ENCODE measurements at places on chromosomes 1 and 21. TPM values are rescaled to one million over a fixed set of nuclear protein-coding genes. Genes with fewer than 3 reads are reported as not detected.
A peak's percentile ranks its signal among the peaks of the same experiment; 100 is the strongest.

ZNF695 gene
- total RNA-seq: 9.8 TPM

GRCh38 chr1:54253480-54253879, 53.5 kb downstream of the MRPL37 start:
- peak; percentile 77 for DNase-seq

DNA sequence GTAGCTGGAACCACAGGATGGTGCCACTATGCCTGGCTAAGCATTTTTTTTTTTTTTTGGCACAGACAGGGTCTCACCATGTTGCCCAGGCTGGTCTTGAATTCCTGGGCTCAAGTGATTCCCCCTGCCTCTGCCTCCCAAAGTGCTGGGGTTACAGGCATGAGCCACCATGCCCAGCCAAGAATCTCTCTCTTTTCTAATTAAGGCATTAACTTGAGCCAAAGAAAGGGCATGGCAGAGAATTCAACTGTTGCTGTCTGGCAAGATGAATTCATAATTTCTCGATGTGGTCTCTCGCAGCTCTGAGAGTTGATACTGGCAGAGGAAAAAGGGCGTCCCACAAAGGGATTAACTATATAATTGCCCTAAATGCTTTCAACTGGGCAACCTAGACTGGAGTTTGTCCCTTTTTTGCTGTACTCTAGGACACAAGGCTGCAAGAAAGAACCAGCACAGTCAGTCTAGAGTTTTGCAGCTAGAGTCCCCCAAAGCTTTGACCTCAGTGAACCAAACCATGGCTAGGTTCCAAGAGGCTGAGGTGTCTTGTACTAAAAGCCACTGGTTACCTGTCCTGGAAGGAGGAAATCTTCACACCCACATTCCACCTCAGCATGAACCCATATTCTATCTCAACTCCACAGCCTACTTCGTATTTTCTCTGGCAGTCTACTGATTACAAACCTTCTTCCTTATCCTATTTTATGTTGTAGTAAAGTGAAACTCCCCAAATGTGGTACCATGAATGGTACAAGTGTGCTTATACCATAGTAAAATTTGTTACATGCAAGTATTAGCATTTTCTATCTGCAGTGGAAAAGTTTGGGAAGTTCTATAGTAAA, 51.2 kb downstream of the OPTC start:
- DNase-seq: peak; percentile 53

SPATA45 gene
- not detected for total RNA-seq

GRCh38 chr1:86865973-86866637, 47.8 kb downstream of the SELENOF start:
- no peak for DNase-seq

DNA sequence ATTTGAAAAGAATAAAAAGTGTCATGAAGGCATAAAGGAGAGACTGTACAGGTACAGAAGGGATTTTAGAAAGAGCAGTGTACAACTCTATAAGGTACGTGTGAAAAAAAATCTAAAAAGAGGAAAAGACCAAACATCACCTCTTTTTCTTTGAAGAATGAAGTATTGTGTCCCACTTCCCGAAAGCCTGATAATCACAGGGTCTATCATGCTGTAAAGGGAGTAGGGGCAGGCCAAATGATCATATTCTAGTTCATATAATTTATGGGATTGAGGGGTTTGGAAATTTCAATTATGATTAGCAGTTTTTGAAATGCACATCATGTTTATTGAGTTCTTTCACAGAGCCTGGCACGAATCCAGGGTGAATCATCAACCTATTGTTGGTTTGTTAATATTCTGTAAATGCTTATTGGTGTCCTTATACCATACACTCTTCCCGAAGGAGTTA, 910 bp upstream of the RERE start:
- DNase-seq: peak; percentile 35

GNG4 gene
- 16.3 TPM for total RNA-seq

B3GALT5 gene
- 0.09 TPM for total RNA-seq

DNA sequence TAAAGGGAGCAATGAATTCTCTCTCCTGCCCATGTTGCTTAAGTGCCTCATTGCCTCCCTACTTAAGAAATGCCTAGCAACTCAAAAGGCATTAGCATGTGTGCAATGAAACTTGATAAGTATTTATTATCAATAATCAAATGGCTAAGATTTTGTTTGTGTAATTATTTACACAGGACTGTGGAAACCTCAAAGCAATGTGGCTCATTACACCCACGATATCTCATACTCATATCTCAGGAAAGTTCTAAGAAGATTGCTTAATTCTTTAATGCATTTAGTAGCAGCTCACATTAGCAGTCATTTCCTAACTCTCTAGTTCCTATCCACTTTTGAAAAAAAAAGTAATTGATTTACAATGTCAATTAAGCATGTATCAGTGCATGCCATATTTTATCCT, 253.3 kb downstream of the DUSP10 start:
- DNase-seq: no peak

DNA sequence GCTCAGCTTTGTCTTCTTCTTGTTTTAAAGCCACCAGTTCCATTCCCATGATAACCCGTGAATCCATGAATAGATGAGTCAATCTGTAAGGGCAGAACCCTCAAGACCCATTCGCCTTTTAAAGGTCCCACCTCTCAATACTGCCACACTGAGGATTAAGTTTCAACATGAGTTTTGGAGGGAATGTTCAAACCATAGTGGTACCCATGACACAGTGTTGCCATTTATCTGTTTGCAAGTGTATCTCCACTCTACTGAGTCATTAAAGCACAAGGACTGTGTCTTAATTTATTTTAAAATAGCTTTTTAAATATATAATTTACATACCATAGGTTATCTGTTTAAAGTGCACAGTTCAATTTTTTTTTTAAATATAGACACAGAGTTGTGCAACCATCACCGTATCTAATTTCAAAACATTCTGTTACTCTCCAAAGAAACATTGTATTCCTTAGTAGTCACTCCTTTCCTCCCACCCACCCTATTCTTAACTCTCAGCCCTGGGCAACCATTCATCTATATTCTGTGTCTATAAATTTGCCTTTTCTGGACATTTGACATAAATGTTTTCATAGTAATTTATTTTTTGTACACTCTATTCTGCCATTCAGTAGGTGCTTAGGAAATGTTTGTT, 4.8 kb upstream of the IL24 start:
- no peak for DNase-seq

DNA sequence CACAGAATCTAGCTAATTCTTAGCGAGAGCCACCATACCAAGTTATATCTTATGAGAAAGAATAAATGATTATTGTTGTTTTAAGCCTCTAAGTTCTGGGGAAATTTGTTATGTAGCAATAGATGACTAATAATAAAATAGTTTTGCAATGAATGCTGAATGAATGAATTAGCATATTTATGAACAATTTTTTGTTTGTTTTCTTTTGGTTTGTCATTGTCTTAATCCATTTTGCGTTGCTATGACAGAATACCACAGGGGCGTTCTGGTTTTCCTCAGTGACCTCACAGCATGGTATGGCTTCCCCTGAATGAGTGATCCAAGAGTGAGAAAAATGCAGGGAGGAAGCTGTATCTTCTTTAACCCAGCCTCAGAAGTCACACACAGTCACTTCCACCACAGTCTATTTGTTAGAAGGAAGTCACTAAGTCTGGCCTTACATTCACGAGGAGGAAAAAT, 53.8 kb upstream of the HPDL start:
- peak; percentile 55 for DNase-seq

DNA sequence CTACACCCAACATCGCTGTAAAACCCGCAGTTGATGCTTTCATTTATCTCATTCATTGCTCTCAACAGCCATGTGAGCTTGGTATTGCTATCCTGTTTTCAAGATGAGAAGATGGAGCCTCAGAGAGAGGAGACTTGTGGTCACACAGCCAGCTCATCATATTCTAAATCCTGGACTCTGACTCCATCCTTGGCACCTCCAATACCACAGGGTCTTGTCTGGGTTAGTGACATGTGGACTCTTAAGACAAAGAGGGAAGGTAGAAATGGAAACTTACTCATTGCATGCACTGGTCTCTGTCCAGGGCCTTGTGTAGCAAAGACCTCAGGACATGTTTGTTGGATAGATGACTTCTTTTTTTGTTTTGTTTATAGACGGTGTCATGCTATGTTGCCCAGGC, 7.0 kb upstream of the RNF19B start:
- DNase-seq: no peak

- DNase-seq: peak; percentile 82
Measured at GRCh38 chr1:40877698-40878097, 15.5 kb upstream of the CITED4 start.

GPR161 gene
- total RNA-seq: 6.0 TPM

- DNase-seq: no peak
Measured at GRCh38 chr1:11761988-11762406, at the start of gene C1orf167. TSS of gene C1orf167 (plus strand) at chr1:11762193. CDS start at chr1:11764401, 2,208 bp downstream.

FBXO2 gene
- 40.3 TPM for total RNA-seq

PGLYRP4 gene
- total RNA-seq: not detected

GRCh38 chr1:167665469-167665868, 35.4 kb downstream of the RCSD1 start:
- no peak for DNase-seq

DNA sequence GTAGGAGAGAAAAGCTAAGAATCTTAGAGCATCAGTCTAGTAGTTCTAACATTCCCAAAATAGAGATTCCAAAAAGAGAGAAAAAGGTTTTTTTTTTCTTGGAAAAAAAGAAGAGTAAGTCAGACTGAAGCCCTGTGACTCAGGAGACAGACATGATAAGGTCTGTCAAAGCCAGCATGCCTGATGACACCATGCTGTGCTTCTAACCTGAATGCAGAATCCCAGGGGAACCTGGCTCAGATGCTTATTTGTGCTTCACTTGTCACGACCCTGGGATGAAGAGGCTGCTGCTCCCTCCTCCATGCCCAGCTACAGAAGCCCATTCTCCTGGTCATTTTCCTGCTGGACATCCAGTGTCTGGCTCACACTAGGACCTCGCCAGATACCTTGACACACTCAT, 44.3 kb downstream of the ERICH3 start:
- no peak for DNase-seq

DNA sequence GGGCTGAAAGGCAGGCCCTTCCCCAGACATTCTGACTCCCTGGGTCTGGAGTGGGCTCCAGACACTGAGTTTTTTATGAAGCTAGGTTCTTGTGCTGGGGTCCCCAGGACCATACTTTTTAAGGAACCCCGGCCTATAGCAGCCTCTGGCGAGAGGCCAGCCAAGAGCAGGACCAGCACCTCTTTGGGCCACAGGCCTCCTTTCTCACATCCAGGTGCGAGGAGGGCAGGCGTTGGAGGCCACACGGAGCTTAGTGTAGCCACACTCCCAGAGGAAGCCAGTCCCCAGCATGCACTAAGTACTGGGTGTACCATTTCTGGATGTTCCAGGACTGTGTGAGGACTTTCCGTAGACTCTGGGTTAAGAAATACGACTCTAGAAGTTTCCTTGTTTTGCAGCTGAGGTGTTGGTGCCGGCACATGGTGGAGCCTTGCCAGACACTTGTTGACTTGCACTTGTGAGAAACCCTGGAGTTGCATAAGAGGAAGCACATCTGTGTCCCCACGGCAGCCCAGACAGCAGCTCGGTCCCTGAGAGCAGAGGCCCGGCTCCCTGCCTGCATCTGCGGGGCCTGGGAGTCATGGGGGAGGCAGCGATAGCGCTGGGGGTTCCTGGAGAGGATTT, 122.2 kb upstream of the VAMP3 start:
- no peak for DNase-seq

MYOG gene
- not detected for total RNA-seq

GRCh38 chr1:230102046-230102445, 35.0 kb downstream of the GALNT2 start:
- no peak for DNase-seq

- no peak for DNase-seq
Measured at GRCh38 chr1:101022294-101022693, 3.3 kb downstream of the DPH5 start.

RGS8 gene
- not detected for total RNA-seq

- no peak for DNase-seq
Measured at GRCh38 chr1:206835186-206835585, 30.2 kb upstream of the IL20 start.

DNA sequence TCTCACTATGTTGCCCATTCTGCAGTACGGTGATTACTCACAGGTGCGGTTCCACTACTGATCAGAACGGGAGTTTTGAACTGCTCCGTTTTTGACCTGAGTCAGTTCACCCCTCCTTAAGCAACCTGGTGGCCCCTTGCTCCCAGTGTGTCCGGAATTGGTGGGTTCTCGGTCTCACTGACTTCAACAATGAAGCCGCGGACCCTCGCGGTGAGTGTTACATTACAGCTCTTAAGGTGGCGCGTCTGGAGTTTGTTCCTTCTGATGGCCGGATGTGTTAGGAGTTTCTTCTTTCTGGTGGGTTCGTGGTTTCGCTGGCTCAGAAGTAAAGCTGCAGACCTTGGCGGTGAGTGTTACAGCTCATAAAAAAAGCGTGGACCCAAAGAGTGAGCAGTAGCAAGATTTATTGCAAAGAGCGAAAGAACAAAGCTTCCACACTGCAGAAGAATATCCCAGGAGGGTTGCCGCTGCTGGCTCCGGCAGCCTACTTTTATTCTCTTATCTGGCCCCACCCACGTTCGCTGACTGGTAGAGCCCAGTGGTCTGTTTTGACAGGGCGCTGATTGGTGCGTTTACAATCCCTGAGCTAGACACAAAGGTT, 17.6 kb upstream of the PARP1 start:
- no peak for DNase-seq

GRCh38 chr1:12372180-12372579, 142.3 kb downstream of the VPS13D start:
- no peak for DNase-seq

GRCh38 chr1:201038186-201038876, 14.8 kb upstream of the KIF21B start:
- no peak for DNase-seq

DNA sequence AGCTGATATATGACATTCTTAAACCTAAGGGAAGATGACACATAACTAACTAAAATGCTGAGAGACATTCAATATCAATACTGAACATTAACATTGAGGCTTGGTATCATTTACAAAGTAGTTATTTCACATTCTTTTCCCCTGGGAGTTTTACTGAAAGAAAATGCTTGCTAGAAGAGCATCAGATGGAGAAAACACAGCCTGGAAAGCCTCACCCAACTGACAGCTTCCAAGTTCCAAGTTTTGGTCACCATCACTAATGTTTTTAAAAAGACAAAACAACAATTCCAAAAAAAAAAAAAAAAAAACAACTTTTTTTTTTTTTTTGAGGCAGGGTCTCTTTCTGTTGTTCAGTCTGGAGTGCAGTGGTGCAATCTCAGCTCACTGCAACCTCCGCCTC, 80.6 kb downstream of the DSCAM start:
- DNase-seq: no peak

GRCh38 chr1:243482141-243483022, 226.5 kb downstream of the SDCCAG8 start:
- peak; percentile 8 for DNase-seq

GRCh38 chr1:18148461-18148860, 40.9 kb downstream of the IGSF21 start:
- no peak for DNase-seq

NUDT4B gene
- total RNA-seq: not detected

GRCh38 chr1:183674339-183674738, 21.2 kb upstream of the APOBEC4 start:
- no peak for DNase-seq

Data from PC-9 (cell line).